ENCODE measurements at places on chromosomes 1 and 21.
A peak's percentile ranks its signal among the peaks of the same experiment; 100 is the strongest.

DNA sequence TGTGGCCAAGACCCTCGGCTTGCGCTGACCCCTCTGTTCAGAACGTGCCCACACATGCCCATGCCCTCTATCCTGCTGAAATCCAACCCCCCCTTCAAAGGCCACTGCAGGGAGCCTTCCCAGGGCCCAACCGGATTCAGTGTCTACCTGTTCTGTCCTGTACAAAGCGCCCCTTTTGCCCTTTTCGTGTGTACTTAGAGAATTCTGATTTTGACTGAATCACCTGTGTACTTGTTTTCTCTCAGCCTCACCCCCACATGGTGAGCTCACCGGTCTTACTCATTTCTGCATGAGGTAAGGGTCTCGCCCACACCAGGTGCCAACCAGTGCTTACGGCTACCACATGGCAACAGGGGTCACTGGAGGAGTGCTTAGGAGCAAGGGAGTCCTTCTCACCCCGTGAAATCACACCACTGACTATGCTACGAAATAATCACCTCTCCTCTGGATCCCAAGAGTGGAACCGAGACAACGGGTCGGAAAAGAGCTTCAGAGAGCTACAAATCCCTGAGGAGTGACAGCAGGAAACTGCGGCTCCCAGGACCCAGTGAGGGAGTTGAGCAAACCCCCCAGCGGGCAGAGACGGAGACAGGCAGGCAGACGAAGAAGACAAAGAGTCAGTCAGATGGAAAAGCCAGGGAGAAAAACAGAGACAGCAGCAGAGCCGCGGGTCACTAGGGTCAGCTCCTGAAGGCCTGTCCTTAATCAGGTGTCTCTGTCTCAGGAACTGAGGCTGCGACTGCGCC, 2.1 kb upstream of the S100A2 start:
- peak; percentile 44 for DNase-seq

GRCh38 chr1:27615346-27616192, 11.6 kb upstream of the AHDC1 start:
- DNase-seq: no peak

- DNase-seq: no peak
Observed at GRCh38 chr1:40625476-40626382, 39.8 kb downstream of the RIMS3 start.

- DNase-seq: peak; percentile 52
Observed at GRCh38 chr21:25881524-25882376, 147.0 kb downstream of the GABPA start.

GRCh38 chr1:69082312-69082711, 485.4 kb upstream of the LRRC7 start:
- DNase-seq: no peak

GRCh38 chr1:88188038-88188437, 496.0 kb upstream of the PKN2 start:
- DNase-seq: no peak

DNA sequence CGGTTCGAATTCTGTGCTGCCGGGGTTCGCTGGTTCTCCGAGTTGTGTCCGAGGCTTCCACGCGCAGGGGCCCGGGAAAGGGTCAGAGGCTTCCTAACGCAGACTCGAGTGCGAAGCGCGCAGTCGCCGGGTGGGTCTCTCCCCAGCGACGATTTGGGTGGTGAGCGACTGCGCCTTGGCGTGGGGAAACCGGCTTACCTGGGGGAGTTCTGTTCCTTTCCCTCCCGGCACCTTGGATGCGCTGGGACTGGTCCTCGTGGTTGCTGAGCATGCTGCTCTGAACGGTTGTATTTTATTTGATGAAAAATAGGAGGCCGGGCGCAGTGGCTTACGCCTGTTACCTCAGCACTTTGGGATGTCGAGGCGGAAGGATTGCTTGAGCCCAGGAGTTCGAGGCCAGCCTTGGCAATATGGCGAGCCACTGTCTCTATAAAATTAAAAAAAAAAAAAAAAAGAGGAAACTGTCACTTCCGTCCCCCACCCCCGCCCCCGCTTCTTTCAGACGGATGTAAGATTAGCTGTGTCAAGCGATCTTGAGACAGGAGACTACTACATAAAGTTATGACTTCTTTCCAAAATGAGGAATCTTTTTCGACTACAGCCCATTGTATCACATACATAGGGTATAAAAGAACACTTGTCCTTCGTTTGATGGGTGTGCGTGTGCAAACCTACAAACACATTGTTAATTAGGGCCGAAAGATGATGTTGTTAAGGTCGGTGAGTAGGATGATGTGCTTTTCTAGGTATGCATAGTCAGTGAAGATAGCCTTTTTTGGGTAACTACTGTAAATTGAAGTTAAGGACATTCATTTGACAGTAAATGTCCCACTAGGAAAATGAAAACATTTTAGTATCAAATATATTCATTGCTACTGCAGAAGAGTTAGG, at the start of gene CCDC18:
Gene CCDC18, plus strand, starts transcription at position 2 of the 891 bp plus-strand sequence. CDS start 2,638 bp downstream, outside the sequence.
- peak; percentile 51 for DNase-seq

DNA sequence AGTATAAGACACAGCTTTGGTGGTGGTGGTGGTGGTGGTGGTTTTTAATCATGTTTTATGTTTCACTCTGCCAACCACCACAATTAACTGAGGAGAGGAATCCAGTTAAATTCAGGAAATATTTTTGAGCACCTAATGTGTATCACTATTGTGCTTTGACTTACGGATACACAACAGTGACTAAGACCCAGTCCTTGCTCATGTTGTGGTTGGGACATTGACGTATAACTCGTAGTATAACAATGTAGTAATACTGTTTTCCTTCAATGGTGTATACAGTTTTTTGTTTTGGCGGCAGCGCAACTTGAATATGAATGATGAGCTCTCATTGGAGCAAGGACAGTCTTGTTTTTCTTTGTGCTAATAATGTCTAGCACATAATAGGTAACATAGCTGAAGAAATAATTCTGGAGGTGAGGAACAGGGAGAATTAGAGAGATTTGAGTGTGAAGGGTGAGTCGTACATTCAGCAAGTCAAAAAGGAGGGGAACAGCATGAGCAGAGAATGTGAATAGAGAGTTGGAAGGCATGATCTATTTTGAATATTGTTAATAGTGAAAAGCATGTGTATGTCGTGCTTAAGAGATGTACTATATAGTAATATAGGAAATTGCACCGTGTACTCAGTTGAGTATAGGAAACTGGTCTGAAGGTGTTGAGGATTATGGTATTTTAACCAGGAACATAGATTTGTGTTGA, 5.5 kb downstream of the CACYBP start:
- DNase-seq: no peak

- no peak for DNase-seq
Observed at GRCh38 chr1:223716302-223716862, 4.0 kb downstream of the CAPN2 start.

- DNase-seq: no peak
Observed at GRCh38 chr1:81498471-81499462, 302.0 kb upstream of the ADGRL2 start.

DNA sequence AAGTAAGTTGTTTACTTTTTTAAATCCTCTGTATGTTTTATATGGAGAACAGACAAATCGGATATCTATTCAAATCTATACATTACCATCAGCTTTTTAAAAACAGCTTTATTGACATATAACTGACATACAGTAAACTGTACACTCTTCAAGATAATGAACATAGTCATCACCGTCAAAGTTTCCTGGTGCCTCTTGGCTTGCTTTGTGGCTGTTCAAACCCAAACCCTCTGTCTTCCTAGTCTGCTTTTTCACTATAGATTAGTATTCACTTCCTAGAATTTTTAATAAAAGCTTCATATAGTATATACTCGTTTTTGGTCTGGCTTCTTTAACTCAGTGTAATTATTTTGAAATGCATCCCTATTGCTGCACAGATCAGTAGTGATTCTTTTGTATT, 56.4 kb upstream of the TPTE start:
- no peak for DNase-seq

DNA sequence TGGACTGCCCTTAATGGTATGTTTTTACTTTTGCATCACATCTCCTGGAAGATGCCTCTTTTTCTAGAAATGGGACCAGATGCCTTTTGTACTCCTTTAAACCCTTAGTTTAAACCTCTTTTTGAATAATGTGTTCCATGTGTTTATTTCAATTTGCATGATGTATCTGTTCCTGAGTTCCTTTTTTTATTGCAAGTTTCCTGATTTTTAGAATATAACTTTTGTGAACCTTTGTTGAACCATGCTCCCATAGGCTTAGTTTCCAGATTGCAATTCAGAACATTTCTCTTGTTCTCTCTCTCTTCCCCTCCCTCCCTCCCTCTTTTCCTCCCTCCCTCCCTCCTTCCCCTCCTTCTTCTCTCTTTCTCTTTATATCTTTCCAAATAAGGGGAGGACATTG, 81.9 kb downstream of the RGL1 start:
- DNase-seq: no peak

DNA sequence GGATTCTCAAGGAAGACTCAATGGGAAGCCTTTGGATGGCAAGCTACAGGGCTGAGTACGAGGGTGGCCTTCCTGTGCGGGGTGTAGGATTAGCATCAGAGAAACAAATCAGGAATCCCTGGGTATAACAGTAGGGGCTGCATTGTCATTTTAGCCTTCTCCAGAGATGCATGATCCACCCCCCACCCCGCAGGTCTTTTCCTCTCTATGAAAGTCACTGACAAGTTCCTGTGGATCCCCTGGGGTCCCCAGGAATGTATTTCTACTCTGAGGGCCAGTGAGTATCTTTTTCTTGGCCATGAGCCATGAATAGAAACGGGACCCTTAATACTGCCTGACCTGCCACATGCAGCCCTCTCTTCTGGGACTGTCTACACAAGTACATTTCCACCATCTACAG, 473.0 kb upstream of the VAMP3 start:
- no peak for DNase-seq

GRCh38 chr1:198156745-198157240, at the start of gene NEK7:
NEK7 (plus strand) TSS chr1:198156998; CDS start chr1:198232581, 75,583 bp downstream.
- DNase-seq: peak; percentile 64

GRCh38 chr1:203769505-203770343, 4.7 kb downstream of the LAX1 start:
- DNase-seq: no peak

DNA sequence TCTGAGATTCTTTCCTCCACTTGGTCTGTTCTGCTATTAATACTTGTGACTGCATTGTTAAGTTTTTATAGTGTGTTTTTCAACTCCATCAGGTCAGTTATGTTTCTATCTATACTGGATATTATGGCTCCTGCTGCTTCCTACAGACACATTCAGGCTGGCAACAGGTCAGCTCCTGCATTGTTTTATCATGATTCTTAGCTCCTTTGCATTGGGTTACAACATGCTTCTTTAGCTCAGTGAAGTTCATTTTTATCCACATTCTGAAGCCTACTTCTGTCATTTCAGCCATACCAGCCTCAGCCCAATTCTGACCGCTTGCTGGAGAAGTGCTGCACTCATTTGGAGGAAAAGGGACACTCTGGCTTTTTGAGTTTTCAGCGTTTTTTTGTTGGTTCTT, 37.3 kb upstream of the F3 start:
- DNase-seq: no peak

DNA sequence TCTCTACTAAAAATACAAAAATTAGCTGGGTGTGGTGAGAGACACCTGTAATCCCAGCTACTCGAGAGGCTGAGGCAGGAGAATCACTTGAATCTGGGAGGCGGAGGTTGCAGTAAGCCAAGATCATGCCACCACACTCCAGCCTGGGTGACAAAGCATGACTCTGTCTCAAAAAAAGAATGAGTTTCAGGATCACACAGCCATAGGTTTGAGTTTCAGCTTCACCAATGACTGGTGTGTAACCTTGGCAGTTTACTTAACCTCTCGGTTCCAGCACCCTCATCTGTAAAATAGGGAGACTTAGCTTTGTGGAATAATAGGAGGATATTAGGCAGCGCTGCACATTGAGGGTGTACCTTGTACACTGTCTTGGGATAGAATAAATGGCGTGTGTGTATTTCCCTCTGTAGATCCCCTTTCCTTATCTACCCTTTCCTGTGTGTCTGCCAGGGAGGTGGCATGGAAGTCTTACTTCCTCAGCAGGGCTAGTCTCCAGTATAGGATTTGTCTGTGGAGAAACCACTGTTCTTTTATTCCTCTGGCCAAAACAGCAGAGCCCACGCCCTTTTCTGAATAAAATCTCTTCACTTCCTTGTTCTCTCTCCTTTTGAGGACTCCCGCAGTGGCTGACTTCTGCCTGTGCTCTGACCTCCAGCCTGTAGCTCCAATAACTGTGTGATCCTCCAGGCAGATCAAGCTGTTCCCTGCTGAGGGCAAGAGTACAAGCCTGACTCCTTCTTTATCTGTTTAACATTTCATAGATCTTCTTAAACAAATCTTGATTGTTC, 90.4 kb downstream of the HHAT start:
- DNase-seq: no peak

GRCh38 chr1:157270705-157271274, 132.6 kb upstream of the ETV3 start:
- no peak for DNase-seq

DNA sequence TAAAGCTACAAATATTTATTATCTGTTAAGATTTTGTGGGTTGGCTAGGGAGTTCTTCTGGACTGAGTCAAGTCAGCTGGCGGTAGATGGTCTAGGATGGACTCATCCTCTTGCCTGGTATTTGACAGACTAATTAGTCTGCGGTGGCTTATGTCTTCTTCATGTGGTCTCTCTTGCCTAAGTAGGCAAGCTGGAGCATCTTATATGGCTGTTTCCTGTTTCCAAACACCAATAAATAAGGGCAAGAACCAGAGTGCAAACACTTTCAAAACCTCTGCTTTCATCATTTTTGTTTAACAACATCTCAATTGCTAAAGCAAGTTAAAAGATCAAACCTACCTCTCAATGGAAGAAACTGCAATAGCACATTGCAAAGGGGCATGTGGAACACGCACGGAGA, 484.8 kb downstream of the PTPRC start:
- no peak for DNase-seq

DNA sequence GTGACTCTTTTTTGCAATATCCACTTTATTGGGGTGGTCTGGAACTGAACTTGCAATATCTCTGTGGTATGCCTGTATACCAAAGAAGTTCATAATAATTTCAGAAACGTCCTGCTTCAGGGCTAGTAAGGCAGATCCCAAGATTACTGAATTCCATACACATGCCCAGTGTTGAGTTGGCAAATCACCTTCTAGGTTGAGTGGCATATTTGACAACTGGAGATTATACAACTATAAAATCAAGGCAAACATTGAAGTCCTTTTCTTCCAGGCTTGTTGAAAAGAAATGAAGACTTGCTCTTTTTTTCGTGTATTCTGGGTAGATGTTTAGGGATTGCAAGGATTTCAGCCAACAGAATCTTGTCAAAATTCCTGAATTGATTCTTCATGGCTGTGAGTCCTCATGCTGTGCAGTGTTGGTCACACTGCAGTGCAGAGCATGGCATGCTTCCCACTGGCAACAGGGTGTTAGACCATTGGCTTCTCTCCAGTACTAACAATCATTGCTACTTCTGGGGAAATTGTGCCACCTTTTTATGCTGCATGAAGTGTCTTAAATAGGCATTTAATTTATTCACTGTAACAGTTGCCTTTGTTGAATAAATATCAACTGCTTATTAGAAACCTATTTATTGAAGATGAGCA, 367.1 kb upstream of the ADGRL4 start:
- no peak for DNase-seq

DNA sequence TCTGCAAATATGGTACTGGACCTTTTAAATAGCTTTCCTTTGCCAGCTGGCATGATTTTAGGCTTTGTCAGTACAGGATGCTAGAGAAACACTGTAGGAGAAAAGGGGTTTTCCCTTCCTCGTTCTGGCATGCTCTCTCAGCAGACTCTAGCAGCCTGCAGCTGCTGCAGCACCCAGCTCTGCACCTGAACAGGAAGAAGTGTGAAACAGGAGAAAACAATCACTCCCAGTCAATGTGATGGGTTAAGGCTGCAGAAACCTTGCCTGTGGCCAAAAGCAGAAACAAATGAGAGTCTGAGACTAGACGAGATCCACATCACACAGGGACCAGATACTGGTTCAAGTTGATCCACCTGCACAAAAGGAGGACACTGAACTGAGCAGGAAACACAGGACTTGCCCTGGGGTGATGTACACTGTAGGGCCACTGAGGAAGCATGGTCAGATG, 21.2 kb downstream of the OVGP1 start:
- peak; percentile 37 for DNase-seq
